ENCODE measurements at places on chromosomes 3 and 15.

DNA sequence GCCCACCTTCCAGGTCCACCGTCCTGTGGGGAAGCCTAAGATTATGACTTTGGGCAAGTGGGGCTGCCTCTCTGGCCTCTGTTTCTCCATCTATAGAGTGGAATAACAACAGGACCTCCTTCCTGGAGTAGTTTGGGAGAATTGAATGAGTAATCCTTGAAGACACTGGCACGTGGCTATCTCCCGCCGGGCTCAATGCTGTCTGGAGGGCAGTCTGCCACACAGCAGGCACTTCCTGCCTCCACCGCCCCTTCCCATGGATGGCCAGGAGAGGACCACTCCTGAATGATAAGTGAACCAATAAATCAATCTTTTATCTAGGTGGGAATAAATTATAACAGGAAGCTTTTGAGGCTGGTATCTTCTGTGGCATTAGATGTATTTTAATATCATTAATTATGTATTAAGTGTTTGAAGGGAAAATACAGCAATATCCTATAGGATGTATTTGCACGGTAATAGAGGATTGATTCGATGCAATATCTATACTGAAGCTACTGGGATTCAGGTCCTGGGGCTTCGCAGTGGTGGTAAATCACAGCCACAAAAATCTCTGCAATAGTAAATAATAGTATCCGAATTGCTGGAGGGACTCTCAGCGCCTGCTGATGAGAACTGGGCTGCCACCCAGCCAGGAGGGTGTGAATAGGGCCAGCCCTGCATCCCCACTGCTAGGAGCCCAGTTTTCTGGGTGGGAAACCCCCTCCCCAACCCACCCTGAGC lies 15.9 kb downstream of the MEGF11 start:
- no peak for DNase-seq

DNA sequence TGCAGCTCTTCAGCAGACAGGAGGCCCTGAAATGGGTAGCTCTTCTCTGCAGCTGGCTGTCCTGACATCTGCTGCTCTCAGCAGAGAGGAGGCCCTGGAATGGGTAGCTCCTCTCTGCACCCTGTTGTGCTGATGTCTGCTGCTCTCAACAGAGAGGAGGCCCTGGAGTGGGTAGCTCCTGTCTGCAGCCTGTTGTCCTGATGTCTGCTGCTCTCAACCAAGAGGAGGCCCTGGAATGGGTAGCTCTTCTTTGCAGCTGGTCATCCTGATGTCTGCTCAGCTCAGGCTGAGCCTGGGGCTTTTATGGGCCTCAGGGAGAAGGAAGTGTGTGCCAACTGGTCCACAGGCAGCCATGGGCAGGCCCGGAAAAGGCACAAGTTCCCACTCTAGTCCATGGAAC lies 66.6 kb downstream of the PIK3CB start:
- no peak for DNase-seq

GRCh38 chr3:62962714-62963113 lies 87.5 kb upstream of the CADPS start:
- DNase-seq = no peak

DNA sequence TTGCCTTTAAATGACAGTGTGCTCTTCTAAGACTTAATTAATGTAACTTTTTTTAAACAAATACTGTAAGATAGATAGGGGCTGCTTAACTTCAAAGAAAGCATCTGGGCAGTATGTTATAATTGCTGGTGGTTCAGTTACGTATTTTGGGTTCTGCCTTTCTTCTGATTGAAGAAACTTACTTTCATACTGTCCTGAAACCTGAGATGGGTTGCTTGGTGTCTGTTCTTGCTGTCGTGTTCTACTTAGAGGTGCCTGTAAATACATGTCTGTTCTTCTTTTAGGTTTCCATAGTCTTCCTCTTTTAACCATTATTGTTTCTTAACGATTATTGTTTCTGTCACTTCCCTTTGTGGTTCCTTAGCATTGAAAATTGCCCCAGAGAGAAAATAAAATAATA lies 297.7 kb upstream of the CHRM5 start:
- DNase-seq = no peak

GRCh38 chr15:52318729-52319500 lies 23.3 kb upstream of the MYO5C start:
- no peak for DNase-seq
